Activated T-cell treated with anti-CD3 and anti-CD28 coated beads for 1 hour (primary cell): ENCODE measurements at places on chromosomes 16 and 17.

GRCh38 chr17:15965528-15965927 lies 20.6 kb downstream of the ADORA2B start:
- no peak for DNase-seq

- no peak for DNase-seq
These were observed 32.6 kb downstream of the PPL start for GRCh38 chr16:4904108-4904941.

- DNase-seq = no peak
These were observed 55.2 kb downstream of the GAN start for GRCh38 chr16:81369888-81370504.

DNA sequence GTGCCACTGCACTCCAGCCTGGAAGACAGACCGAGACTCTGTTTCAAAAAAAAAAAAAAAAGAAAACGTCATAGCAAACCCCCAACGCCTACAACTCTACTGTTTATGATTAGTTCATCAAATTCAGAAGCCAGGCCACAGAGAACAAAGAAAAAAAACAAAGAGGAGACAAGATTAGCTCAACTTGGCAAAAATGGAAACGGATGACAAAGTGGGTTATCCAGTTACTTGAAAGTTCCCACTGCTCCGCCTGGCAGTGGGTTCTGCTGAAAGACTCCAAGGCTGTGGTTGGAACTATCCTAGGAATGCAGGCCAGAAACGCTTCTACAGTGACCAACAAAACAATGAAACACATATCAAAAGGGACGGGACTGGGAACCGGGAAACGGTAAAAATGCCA lies 53.1 kb downstream of the MRM3 start:
- no peak for DNase-seq

GRCh38 chr17:19248151-19248927 lies 11.2 kb downstream of the EPN2 start:
- no peak for DNase-seq

DNA sequence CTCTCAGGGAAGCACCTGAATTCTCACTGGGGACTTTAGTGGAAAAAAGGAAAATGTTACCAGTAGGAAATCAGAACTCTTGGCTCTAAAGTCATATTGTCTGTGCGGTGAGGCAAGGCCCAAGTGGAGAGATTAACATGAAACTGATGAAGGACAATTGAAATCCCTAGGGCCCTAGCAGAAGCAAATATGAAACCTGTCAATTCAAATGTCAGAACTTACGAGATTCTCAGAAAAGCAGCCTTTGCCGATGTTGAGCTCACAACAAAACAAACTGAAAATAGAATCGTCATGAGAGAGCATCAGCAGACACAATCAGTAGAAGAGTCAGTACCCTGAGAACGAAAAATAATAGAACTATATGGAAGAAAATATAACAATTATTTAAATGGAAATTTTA lies 108.8 kb downstream of the ELAC2 start:
- DNase-seq = no peak

- DNase-seq = no peak
These were observed 21.6 kb upstream of the ZNF750 start for GRCh38 chr17:82861393-82861775.

GRCh38 chr16:9039210-9039609 lies 52.2 kb upstream of the HAPSTR1 start:
- DNase-seq = no peak

DNA sequence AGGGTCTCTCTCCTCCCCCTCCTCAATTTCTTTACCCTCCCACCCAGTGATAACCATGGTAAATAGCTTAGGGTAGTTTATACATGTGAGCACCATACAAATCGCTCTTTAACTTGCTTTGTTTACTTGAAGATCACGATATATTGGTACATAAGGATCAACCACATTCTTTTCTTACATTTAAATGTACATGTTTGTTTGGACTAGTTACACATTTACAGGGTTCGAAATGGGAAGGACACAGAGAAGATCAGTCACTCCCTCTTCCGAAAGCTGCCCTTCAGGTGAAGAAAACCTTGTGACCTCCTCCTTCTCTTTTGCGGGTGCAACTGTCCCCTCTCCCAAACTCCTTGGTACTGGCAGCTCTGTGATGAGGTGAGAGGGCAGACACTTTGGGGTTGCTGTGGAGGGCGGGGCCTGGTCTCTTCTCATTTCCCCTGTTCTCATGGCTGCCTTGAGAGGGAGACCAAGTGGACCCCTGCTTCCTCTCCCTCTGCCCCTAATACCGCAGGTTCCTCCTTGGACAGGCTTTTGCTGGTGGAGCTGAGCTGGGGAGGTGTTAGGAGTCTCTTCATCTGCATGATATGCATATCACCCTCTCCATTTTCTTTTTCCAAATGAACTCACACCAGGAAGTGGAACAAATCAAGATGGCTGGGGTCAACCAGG lies 4.7 kb upstream of the PIK3R6 start:
- DNase-seq = no peak

GRCh38 chr16:75198135-75198600 lies 8.8 kb downstream of the CTRB2 start:
- no peak for DNase-seq

GRCh38 chr16:86734543-86735460 lies 156.5 kb downstream of the FOXL1 start:
- no peak for DNase-seq

- DNase-seq = no peak
These were observed 8.1 kb upstream of the ABCA5 start for GRCh38 chr17:69335058-69335457.

GRCh38 chr17:29412780-29413565 lies 22.8 kb downstream of the TAOK1 start:
- no peak for DNase-seq

GRCh38 chr17:65409381-65409780 lies 152.1 kb downstream of the AXIN2 start:
- no peak for DNase-seq

GRCh38 chr16:59566446-59566845 lies 832.3 kb upstream of the GOT2 start:
- DNase-seq = no peak

DNA sequence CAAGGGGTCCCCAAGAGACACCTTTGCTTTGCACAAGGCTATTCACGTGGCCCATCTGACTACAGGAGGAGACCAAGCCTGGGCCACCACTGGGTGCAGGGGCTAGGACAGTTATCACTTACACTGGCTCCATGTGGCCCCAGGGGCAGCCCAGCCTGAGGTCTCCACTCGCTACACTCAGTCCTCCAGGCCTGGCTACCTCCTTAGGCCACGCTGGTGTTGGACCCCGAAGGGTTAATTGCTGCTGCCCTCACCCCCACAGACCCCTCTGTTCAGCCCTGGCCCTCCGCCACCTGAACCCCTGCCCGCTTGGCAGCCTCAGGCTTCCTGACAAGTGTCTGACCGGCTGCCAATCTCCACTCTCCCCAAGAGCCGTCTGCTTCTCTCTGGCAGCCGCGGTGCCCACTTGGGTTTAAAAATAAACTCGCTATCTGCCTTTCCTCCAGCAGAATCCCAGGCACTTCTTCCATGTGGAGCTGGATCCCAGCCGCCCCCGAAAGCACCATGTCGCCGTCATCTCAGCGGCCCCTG lies 27.8 kb downstream of the ADAM11 start:
- no peak for DNase-seq

GRCh38 chr16:35182043-35182677 lies 1722.7 kb downstream of the TP53TG3F start:
- DNase-seq = no peak

DNA sequence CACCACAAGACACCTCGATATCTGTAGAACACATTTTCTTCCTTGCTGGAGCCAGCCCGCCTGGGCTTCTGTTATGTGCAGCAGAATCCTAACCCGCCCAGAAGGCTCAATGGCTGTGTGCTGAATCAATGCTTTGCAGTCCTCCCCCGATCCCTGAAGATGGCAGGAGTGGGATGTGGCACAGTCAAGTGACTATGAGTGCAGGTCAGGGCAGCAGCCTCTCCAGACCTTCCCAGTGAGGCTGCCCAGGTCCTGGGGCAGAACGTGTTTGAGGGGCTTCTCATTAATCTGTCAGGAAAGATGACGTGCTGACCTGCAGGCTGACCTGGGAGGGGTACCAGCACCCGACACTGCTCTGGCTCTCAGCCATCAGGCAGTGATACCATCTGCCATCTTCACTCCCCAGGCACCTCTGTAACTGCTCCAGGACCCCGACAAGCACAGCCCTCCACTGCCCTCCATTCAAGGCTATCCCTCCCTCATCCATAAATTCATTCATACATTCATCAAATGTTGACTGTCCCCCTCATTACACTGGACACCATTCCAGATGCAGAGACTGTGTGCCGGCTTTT lies 35.2 kb downstream of the LRRC75A start:
- no peak for DNase-seq

- no peak for DNase-seq
These were observed 1.8 kb downstream of the SRCIN1 start for GRCh38 chr17:38603786-38604478.

DNA sequence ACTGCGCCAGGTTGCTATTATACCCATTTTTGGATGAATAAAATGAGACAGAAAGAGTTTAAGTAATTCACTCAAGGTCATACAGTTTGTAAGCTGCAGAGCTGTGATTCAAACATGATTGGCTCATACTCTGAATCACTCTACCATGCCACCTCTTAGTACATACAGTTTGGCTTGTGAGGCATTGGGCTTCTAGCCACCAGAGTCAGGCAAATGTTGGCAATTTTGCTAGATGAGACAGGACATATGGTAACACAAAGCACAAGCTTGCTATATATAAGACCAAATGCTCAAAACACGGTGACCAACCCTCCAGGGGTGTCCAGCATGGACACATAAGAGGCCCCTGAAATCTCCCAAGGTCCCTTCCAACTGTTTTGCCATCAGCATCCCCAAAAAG lies 236.0 kb upstream of the IRX5 start:
- no peak for DNase-seq

- DNase-seq = no peak
These were observed 120.6 kb downstream of the MAP2K6 start for GRCh38 chr17:69535016-69535570.

DNA sequence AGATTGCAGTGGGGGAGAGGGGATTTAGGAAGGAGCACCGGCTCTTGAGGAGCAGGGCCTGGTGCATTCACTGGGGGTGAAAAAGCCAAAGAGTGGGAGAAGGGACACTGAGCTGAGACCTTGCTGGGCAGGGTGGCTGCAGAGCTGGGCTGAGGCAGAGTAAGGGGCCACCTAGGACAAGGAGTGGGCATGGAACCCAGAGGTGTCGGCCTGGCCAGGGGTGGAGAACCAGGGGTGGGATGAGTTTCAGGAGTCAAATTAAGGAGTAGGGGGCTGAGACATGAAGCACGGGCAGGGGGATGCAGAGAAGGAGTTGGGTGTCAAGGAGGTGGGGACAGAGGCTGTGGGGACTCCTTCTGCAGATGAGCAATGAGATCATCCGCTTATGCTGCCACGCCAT lies 20.1 kb downstream of the DNAH2 start:
- no peak for DNase-seq

- DNase-seq = no peak
These were observed 34.6 kb downstream of the PDIA2 start for GRCh38 chr16:317583-317982.

DNA sequence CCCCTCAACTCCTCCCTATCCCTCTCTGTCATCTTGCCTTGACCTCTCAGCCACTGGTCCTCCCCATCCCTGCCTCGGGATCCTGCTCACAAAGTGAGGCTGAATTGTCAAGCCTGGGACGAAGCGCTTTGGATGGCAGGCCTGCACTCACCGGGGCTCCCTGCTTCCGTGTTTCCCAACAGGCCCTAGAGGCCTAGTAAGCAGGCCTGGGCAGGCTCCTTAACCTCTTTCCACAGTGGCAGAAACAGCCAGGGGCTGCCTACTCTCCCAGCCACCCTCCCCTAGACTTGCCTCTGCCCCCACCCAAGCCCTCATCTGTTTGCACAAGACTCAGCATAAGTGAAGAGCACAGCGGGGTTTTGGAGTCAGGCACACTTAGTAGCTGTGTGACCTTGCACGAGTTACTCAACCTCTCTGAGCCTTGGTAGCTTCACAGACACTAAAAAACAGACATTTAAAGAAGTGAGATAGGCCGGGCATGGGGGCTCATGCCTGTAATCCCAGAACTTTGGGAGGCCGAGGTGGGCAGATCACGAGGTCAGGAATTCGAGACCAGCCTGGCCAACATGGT lies 5.0 kb upstream of the FADS6 start:
- DNase-seq = no peak

GRCh38 chr17:45405250-45406086 lies 27.2 kb downstream of the ARHGAP27 start:
- no peak for DNase-seq

DNA sequence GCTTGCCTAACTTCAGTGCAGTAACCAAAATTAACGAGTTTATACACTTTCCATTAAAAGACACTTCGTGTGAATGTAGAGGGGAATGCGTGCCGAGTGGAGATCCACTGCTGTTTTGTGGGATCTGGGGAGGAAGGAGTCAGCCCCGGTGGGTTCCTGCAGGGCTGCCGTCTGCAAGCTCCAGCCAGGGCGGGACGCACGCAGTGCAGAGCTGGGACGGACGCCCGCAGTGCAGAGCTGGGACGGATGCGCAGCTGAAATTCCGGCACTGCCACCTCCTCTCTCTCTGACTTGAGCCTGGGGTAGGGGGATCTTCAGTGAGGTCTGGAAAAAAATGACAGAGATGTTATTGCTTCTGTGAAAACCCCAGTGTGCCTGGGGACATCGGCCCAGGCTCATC lies 16.5 kb upstream of the ZC3H18 start:
- no peak for DNase-seq

DNA sequence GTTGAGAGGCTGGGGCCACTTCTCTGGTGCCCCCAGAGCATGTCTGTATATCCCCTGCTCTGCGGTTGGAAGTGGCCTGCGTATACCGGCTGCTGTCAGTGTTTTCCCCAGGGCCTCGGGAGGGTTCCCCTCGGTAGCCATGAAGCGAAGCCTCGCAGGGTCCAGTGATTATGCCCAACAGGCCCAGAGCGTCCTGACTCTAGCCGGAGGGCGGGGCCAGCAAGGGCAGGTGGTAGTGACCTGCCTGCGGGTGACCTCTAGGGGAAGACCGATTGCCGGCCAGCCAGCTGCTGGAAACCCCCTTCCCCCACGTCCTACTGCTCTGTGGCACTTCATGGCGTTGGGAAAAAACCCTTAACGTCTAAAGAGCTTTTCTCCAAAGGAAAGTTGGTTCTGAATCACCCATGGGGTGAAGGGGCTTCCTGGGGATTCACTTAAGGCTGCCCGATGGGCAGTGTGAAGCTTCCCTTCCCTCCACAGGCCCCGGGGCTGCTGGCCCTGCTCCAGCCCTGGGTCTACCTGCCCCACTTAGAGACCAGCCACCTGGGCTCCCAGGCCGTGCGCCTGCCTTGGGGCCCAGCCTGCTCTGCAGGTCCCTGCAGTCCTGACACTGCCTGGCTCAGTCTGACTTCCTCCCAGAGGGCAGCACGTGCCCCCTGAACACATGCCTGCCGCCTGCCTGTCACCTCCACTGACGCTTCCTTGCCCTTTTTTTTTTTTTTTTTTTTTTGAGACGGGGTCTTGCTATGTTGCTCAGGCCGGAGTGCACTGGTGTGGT lies 72.8 kb downstream of the SOCS1 start:
- DNase-seq = no peak

DNA sequence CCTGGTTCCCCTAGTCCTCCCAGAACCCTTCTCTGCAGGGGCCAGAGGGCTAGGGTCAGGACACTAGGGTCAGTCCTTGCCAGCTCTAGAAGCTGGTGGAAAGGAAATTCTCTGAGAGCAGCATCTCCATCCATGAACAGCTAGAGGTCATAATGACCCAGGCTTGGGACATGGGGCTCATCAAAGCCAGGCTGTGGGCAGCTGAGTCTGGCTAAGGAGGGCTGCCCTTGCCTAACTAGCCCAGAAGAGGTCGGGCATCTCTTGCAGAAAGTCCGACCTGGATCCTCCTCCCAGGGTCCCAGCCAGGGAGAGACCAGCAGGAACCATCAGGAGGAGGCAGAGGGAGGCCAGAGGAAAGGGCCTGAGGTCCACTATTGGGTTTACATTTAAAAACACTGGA lies 4.3 kb downstream of the MPO start:
- no peak for DNase-seq
